GM12891 (cell line): ENCODE measurements at places on chromosomes 13 and 19.

- DNase-seq = no peak
Measured at GRCh38 chr19:38686530-38686888, 39.1 kb downstream of the ACTN4 start.

- no peak for DNase-seq
Measured at GRCh38 chr19:42021185-42021584, 27.2 kb upstream of the ATP1A3 start.

- DNase-seq = no peak
Measured at GRCh38 chr13:57665481-57665880, 33.9 kb downstream of the PCDH17 start.

DNA sequence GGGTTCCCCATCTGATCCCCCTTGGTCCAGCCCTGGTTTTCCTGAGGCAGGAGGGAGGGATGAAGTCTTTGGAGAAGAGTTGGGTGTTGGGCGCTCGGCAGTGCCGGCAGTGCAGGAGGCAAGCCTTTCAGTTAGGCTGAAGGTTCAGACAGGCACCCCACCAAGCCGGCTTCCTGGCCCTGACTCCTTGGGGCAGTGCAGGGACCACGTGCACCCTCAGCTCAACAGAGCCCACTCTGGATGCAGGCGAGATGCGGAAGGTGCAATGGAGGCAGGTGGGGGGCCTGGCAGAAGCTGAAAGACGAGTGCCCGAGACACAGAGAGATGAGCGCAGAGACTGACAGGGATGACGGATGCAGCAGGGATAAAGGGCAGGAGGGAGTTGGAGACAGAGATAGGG lies 11.1 kb downstream of the MAMSTR start:
- DNase-seq = no peak

GRCh38 chr19:49579193-49579592 lies 1.2 kb downstream of the NOSIP start:
- DNase-seq = no peak

DNA sequence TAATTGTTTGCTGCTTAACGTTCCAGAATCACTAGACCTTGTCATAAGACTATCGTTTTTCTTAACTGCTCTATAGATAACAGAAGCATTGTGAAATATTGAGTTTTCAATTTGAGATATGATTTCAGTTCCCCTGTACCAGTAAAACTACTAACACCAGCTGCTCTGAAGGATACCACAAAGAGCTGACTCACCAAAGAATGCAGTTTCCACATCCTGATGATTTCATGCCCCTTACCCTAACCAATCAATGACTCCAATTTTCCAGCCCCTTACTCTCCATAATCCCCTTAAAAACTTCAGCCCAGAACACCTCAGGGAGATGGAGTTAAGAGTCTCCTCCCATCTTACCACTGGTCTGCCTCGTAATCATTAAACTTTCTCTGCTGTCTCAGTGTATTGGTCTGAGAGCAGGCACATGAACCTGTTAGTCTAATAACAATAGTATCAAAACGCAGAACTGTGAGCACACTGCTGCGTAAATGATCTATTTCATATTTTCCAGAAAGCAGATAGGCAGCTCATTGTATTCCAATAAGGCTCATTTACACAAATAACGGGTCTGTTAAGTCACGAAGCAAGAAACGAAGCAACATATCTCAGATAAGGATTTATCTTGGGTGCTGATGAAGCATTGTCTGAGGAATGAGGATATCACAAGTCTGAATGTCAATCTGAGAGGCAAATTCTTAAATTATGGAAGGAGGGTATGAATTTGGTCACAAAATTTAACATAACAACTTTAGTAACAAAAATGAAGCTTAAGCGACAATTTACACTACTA lies 14.1 kb upstream of the CCNA1 start:
- DNase-seq = no peak

GRCh38 chr19:12117201-12117970 lies 22.8 kb downstream of the ZNF20 start:
- DNase-seq = no peak

DNA sequence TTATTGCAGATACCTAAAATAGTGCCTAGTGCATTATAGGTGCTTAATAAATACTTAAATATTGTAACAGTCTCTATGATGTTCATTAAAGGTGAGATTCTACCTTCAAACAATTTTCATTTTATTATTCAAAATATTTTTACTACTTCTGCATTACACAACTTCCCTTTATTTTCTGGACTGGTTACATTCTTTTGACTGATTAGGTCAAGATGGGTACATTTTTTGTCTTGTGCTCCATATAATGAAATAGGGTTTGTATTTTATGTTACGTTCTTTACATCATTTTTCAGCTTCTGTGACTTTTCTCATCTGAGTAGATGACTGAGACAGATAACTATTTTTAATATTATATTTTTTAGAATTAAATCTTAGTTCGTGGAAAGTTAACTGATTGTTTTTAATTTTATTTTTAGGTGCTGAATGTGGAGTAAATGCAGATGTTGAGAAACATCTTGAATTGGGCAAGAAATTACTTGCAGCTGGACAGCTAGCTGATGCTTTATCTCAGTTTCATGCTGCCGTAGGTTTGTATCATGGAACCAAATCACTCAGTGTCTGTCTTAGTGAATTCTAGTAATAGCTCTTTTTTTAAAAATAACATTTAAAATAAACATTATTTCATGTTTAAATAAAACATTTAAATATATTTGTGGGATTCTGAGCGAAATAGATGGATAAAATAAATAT lies 32.0 kb downstream of the DNAJC3 start:
- DNase-seq = no peak

DNA sequence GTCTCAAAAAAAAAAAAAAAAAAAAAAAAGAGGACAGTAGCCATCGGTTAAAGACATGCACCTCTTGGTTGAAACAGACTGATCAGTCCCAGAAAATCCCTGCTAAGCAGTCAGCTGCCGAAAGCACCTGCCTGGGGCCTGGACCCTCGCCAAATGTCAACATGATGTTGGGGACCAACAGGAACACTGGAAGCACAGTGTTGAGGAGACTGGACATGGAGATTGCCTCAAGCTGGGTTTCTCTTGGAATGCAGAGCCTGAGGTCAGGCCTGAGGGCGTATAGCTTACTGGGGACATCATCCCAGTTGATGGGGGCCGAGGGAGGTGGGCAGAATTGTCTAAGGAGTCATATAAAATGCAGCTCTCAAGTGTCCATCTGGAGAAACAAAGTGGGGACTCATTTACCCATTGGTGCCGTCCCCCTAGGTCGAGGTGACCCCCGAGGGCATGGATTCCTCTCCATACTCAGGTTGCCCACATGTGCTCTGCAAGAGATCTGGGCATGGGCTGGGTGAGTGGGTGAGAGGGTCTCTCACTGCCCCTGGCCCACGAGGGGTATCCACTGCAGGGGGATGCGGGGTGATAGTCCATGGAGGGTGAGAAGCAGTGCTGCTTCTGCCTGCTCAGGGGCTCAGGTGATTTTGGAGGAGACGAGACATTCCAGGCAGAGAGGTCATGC lies 164.5 kb downstream of the URI1 start:
- no peak for DNase-seq

GRCh38 chr19:58513213-58513693 lies 1.5 kb upstream of the SLC27A5 start:
- no peak for DNase-seq

DNA sequence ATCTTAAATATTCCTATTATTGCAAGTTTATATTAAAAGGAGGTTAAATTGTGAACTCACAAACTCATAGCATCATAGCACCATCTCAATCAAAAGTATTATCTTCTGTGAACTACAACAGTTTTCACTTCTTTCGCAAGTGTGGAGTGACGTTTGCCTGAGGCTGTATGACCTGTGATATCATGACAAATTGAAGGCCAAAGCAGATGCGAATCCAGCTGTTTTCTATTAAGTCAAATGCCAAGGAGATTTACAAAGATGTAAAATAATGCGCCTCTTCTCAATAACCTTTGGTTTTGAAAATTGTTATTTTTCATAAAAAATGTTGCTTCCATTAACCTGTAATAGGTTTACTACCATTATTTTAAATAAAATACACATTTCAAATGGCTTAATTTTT lies 7.6 kb upstream of the PEG3 start:
- no peak for DNase-seq

- DNase-seq = no peak
Measured at GRCh38 chr13:35733827-35734226, 257.3 kb upstream of the MAB21L1 start.

- no peak for DNase-seq
Measured at GRCh38 chr13:108816375-108816774, 187.0 kb downstream of the MYO16 start.

- DNase-seq = no peak
Measured at GRCh38 chr13:101291646-101292515, 124.4 kb downstream of the NALCN start.

GRCh38 chr19:17323300-17323963 lies 11.2 kb downstream of the ANO8 start:
- no peak for DNase-seq

DNA sequence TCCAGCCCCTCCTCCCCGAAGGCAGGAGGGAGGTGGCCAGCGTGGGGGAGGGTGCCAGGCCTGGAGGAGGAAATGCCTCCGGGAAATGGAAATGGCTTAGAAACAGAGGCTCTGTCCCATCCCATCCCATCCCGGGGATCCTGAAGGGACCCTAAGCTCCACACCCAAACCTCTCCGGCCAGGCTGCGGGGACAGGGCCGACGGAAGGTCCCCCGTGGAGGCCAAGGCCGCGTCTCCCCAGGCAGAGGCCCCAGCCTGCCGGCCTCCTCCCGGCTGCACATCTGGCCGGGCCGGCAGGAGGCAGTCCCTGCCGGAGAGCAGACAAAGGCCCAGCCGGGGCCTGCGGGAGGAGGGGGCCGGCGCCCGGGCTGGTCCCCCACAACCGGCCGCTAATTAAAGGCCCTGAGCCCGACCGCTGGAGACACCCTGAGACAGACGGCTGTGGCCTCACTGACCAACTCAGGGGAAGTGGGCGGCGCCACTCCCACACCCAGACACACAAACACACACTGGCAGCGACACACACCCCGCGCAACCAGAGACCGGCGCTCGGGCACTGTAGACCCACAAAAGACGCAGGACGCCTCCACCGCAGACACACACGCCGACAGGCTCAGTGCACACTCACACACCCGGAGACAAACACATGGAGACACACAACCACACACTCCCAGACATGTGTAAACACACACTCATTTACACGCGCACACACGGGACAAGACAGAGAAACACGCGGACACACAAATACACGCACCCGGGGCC lies 1.1 kb downstream of the ADAMTS10 start:
- no peak for DNase-seq

GRCh38 chr13:48783181-48783630 lies 129.5 kb downstream of the CYSLTR2 start:
- no peak for DNase-seq

DNA sequence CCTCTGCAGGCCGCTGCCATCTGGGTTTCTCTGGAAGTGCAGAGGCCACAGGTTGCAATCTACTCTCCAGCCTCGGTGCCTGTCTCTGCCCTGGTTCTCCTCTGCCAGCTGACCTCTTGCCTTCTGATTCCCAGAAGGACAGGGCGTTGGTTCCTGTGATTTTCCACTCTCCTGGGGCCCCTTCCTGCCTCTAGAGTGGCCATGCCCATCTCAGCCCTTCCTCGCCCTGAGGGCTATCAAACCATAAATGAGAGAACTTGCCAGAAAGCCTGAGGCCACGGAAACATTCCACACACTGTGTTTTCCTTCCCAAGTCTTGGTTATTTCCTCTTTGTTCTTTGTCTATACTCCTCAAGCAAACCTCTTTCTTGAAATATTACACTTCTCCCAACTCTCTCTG lies 146.2 kb downstream of the SHISA2 start:
- no peak for DNase-seq

GRCh38 chr13:114022309-114022669 lies 48.4 kb upstream of the C13orf46 start:
- no peak for DNase-seq

GRCh38 chr13:113836768-113837559 lies 26.9 kb downstream of the GAS6 start:
- DNase-seq = no peak

DNA sequence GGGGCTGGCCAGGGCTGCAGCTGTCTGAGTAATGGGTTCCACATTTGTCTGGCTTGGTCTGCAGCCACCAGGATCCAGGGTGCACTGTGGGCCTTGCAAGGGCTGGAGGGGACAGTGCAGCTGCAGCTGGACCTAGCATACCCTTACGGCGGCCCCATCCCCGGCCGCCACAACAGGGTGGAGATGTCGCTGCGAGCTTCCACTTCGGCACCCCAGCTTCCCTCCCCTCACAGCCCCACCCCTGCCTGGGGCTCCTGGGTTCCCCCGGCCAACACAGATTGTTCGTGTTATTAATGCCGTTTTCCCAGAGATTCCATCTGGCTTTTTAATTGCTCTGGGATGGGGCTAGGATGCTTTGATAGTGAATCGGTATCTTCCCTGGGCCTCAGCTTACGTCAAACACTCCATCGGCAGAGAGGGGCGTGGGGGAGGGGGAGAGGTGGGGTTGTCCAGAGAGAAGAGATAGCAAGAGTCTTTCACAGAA lies 5.8 kb downstream of the CEBPA start:
- DNase-seq = no peak

- no peak for DNase-seq
Measured at GRCh38 chr19:21128901-21129698, 12.7 kb upstream of the ZNF431 start.

DNA sequence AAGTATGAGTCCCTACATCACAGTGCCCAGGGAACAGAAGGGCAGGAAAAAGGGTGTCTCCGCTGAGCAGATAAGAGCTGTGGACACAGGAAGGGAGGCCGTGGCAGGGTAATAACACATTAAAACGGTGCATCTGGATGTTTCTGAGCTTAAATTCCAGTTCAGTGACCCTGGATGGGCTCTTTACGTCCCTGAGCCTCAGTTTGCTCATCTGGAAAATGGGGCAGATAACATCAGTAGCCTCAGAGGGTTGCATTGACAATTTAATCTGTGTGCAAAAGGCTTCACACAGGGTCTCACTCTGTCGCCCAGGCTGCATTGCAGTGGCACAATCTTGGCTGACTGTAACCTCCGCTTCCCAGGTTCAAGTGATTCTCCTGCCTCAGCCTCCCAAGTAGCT lies 58.1 kb downstream of the CELF5 start:
- no peak for DNase-seq

DNA sequence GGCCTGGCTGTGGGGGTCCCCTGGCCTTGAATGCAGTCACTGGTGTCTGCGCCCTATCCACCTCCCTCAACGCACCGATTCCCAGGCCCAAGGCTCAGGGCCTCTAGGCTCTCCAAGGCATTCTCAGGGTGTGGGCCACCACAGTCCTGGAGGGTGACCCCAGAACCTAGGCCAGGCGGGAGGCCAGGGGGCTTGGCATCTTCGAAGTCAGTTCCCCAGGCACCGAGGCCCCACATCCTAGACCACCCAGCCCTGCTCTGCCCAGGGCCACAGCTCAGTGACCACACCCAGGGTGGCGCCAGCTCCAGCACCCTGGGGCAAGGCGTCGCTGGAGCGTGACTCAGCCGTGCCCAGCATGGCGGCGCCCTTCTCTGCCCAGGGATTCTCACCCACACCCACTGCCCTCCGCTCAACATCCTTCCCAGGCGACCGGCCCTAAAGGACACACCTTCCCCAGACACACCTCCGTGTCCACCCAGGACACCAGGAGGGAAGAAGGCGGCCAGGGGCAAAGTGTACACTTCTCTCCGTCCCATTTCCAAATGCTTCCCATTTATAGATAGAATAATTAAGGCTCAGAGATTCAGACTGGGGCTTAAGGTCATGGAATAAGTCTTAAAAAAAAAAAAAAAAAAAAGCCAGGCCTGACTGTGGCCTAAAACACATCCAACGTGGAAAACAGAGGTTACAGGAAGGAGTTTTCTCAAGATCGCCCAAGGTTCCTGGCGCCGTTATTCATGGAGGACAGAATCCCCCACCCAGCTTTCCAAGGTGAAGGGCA lies 36.4 kb upstream of the NANOS3 start:
- DNase-seq = no peak

- no peak for DNase-seq
Measured at GRCh38 chr19:7832009-7832408, 2.0 kb downstream of the EVI5L start.

- DNase-seq = no peak
Measured at GRCh38 chr19:11377237-11377636, 2.8 kb downstream of the SWSAP1 start.
